ENCODE measurements at places on chromosomes 11 and 22.

- DNase-seq = no peak
Observed at GRCh38 chr11:74540270-74540669, 46.7 kb upstream of the LIPT2 start.

DNA sequence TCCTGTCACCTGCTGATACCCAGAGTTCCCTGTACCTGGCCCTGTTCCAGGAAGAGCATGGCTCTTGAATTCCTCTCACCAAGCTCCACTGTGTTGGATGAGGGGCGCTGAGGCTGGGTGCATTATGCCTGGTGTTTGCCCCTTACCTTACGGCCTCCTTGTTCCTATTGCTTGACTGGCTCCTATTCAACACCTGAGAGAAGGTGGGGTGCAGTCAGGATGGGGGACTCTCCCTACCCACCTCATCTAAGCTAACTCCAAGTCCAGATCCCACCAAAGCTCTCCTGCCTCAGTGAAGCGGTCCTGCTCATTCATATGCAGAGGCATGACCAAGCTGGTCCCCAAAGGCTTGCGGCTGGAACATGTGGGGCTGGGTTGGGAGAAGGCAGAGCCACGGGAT is 35.8 kb upstream of the RIC3 start:
- no peak for DNase-seq

- DNase-seq = no peak
Observed at GRCh38 chr11:100849009-100849900, 162.2 kb downstream of the ARHGAP42 start.

DNA sequence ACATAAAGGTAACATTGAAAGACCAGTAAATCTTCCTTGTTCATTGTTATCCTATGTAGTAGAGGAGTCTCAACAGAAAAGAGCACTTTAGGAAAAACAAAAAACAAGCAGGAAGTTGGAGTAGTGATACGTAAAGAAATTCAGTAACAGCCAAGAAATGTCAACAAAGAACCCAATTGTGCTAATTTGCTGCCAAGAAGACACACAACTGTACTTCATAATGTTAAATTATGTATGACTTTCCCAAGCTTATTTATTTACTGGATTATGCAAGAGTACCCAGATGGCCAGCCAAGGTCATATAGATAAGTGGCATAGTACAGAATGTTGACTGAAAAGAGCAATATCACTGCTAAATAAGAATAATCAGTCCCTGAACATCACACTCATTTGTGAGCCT is 264.7 kb upstream of the CCDC179 start:
- DNase-seq = no peak

DNA sequence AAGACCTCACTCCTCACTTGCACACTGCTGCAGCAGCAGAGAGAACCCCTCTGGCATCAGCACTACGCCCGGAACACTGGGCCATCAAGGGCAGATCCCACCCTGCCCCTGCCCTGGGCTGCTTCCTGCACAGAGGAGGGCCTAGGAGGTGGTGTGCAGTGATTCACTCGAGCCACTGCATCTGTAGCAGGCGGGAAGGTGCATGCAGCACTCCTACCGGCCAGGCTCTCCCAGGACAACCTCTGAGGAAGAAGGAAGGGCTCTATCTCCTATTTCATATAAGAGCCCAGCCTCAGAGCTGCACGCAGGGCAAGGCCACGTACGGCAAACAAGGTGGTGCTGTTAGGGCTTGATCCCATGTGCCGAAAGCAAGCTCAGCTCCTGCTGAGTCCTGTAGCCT is 14.2 kb downstream of the RANGAP1 start:
- no peak for DNase-seq

GRCh38 chr11:3723014-3723708 is 52.0 kb upstream of the CHRNA10 start:
- DNase-seq = peak; percentile 66

DNA sequence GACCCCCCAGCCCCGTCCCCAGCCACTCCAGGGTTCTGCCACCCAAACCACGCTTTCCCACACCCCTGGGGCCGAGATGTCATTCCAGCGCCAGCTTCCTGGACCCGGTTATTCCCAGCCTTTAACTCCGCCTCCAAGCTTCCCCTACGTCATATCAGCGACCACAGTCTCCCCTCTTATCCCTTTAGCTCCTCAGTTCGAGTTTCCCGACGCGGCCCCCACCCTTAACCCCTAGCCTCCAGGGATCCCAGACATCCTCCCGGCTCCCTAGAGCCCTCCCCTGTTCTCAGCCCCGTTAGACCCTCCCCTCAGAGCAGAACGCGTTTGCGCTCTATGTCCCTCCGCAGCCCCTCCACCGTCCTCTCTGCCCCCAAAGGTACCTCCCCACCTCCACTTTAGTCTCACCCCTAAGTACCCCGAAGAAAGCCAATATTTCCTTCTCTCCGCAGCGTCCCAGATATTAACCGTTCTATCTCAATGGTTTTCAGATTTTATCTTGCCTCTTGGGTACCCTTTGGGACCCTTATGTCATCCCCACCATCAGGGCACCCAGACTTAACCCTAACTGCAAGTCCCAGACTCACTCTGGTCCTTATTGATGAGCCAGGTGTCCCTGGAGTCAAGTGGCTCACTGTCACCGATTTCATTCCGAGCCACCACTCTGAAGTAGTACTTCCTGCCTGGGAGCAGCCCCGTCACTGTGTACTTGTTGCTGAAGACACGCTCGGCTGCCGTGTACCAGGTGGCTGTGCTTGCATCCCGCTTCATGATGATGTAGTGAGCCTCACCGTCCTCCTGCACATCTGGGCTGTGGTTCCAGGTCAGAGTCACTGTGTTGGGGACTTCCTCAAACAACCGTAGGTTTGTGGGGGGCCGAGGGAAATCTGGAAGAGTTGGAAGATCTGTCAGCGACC is 8.0 kb downstream of the TMEM86A start:
- DNase-seq = no peak

GRCh38 chr22:47113853-47114415 is 351.5 kb downstream of the TBC1D22A start:
- no peak for DNase-seq

DNA sequence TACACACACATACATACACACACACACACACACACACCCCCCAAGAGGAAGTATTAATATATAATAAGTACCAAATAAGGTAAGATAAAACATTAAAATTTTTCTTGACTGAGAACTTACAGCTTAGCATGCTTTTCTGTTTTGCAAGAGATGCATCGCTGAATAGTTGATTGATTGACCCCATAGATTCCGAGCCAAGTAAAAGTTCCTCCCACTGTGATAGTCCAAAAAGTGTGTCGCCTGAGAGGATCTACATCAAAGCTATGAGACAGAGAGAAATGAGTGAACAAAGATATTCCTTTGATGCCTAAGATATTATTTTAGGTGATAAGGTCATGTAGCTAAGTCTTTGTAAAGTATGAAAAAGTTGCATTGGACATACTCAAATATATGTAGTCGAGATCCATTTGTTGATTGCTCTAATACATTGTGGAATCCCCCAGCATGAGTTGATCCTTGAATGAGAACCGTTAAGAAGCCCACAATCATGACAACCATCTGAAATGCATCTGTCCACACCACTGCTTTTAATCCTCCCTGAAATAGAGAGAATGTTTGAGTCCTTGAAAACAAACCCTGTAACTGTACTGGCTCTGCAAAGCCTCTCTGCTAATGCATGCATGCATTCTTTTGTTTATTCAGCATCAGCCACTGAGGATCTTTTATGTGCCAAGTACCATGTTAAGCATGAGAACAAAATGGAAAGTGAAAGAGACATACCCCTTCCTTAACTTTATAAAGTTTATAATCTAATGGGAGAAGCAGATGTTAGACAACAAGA is 18.3 kb downstream of the SLC5A12 start:
- no peak for DNase-seq

DNA sequence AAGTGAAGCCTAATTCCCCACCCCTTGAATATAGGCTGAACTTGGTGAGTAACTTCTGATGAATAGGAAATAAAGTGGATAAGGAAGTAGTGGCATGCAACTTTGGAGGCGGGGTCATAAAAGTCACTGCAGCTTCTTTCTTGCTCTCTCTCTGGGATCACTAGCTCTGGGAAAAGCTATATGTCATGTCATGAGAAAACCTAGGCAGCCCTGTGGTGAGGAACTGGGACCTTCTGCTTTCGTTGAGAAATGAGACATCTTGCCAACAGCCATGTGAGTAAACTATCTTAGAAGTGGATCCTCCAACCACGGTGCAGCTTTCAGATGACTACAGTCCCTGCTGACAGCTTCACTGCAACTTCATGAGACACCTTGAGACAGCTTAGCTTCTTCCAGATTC is 15.7 kb downstream of the ZNF214 start:
- DNase-seq = no peak

DNA sequence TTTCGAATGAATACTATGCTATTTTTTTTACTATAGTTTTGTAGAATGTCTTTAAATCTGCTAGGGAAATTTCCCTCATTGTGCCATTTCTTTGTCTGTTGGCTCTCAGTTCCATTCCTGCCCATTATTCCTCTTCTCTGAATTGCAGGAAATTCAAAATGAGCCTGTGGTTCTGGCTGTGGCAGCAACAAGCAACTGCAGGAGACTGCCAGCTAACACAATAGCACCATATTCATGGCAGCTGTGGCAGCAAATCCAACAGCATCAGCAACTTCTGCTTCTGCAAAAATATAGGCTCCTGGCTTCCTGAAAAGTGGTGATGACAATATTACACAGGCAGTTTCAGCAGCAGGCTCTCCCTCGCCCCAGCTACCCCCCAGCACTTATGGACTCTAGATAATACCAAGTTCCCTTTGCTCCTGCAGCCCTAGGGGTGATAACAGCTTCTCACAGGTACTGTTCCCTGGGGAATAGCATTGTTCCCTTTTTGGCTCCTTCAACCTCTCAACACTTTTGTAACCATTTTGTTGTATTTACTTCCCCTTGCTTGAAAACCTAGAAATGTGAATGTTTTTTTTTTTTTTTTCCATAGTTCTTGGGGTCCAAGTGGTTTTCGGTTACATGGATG is 9.3 kb downstream of the PATE4 start:
- DNase-seq = no peak

GRCh38 chr11:68215524-68216170 is 2.6 kb upstream of the KMT5B start:
- DNase-seq = no peak

DNA sequence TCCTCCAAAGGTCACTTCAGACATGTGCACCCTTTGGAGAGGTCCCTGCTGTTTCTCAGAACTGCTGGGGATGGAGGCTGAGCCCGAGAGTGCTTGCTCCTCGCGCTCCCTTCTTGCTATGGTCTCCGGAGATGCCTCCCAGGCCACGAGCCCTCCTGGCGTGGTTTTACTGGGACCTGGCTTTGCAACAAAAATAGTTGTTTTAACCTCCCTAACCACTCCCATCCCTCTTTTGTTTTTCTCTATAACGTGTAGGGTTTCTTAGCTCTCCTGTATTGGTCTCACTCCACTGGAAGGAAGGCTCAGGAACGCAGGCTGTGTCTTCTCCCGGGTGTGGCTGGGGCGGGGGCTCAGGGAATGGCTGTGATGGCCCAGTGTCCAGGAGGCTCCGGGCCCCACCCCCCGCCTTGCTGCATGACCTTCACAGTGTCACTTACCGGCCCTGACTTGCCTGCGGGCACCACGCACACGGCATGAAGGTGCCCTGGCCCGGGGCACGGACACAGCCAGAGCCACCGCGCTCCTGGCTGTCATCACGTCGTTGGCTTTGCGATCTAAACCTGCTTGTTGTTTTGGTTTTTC is 5.6 kb downstream of the PTDSS2 start:
- DNase-seq = no peak

GRCh38 chr11:64603411-64604110 is 12.5 kb downstream of the SLC22A12 start:
- DNase-seq = no peak

- DNase-seq = no peak
Observed at GRCh38 chr11:46505741-46506482, 87.9 kb downstream of the AMBRA1 start.

- DNase-seq = no peak
Observed at GRCh38 chr11:127044535-127044934, 44.0 kb upstream of the KIRREL3 start.

- no peak for DNase-seq
Observed at GRCh38 chr11:122984186-122985011, 2.8 kb upstream of the BSX start.

DNA sequence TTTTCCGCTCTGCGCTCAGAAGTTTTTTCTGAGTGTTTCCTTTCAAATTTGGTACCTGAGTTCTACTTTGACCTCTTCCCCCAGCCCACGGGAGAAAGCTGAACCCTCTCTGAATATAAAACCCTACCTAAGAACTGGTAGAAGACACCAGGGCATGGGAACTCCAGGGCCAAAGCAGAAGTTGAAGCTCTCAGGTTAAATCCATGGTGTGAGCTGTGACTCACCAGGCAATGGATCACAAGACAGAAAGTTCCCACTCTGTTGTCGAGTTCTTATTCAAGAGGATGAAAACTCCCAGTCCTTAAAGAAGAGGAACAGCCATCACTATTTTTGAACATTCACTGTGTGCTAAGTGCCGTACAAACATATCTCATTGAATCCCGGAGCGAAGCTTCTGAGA is 8.9 kb downstream of the TMEM218 start:
- DNase-seq = no peak
